HTR-8/SVneo (cell line): ENCODE measurements at places on chromosomes 4 and X.

DNA sequence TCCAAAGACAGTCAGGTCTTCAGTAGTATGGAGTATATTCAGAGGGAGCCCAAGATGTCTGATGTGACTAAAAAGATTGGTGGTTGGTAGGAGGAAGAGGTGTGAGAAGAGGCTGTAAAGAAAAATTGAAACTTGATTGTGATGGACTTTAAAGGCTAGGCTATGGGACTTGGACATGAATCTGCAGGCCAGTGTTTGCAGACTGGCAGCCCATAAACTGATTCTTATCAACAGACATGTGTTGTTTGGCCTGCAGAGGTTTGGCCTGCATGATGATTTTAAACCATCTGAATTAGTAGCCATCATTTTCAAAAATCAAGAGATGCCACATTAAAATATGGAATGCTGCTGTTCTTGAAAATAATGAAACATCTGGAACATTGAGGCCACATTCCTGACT lies 5.4 kb upstream of the AR start:
- DNase-seq, result no peak

DNA sequence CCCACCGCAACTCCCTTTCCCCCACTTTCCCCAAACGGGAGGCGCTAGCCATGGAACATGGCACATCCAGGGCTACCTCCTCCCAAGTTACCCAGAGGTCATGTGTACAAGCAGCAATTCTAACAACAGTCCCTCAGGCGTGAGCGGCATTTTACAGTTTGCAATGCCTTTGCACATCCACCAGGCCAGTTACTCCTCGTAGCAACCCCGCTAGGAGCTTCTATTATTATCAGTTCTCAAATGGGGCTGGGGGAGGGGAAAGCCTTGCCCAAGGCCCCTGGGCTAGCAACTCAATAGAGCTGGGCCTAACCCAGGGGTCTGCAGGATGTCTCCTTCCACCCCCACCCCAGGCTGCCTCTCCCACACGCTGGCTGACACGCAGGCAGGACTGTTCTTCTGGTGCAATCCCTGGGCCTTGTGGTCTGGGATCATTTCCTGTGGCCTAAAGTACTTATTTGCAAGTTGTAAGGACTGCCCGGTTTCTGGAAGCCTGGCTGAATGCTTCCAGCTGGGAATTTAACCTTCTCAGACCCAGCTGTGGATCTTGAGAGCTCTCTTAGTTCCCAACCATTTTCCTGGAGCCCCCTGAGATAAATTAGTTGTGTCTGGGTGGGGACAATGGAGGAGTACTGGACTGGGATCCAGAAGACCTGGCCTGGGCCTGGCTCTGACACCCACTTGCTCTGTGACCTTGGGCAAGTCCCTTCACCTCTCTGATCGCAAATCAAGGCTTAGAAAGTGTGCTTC lies 27.7 kb downstream of the PJA1 start:
- no peak for DNase-seq

DNA sequence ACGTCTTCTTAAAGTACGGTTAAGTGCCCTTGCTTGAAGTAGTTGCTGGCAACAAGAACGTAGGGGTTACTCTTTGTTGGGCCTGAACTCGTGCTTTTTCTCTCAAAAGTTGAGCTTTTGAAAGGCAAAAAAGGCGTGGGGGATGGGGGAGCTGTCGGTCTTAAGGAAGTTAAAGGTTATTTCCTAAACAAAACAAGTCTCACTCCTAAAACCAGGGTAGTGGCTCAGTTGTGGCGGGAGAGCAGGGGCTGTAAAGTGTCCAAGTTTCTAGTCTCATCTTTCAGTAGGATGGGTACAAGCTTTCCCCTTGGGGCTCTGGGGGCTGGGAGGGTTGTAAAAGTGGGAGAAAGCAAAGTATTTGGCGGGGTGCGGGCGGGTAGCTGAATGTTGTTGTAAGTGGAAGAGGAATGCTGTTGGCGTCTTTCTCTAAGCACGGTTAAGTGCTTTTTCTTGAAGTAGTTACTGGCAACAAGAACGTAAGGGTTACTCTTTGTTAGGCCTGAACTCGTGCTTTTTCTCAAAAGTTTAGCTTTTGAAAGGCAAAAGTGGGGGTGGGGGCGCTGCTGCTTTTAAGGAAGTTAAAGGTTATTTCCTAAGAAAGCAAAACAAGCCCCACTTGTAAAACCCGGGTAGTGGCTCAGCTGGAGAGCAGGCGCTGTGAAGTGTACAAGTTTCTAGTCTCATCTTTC lies 904 bp upstream of the WDR1 start:
- DNase-seq, result no peak

GRCh38 chrX:152343306-152343705 lies 107.8 kb downstream of the GABRA3 start:
- no peak for DNase-seq

- DNase-seq, result no peak
These were observed 365.1 kb downstream of the MAGEB5 start for GRCh38 chrX:26581091-26581490.
